ENCODE measurements at places on chromosomes 12 and 14.

DNA sequence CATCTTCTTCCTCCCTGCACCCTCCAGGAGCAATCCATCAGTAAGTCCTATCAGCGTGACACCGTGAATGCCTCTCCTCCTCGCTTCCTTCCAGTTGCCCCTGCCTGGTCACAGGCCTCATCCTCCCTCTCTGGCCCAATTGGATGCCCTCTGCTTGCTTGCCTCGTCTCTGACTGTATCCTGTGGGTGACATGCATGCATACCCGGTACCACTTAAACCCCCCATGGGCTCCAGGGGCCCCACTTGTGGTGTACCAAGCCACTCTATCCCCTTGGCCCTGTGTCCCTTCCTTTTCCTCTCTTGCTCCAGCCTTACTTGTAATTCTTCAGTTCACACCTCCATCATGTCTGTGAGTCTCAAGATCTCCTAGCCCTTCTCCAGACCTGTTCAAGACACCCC lies 106.0 kb upstream of the RTL1 start:
- no peak for DNase-seq

DNA sequence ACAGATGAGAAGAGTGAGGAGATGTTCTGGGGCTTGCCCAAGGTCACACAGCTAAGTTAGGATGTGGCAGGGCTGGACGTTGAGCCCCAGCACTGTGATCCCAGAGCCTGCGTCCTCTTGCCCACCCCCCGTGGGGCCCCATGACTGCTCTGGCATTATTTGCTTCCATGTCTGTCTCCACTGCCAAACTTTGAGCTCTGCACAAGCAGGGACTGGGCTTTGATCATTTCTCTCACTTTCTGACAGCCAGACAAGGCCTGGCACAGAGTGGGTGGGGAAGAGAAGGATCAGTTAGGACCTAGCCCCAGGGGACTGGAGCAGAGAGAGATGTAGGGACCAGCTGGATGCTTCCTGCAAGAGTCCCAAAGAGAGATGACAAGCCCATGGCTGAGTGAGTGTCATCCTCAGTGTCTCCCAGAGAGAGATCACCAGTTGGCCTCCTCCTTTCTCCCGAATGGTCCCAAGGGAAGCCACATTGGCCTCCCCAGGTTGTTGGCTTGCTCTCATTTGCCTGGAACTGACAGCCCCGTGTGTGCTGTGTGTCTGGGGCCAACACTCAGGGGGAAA lies 126.7 kb upstream of the PWP1 start:
- no peak for DNase-seq

DNA sequence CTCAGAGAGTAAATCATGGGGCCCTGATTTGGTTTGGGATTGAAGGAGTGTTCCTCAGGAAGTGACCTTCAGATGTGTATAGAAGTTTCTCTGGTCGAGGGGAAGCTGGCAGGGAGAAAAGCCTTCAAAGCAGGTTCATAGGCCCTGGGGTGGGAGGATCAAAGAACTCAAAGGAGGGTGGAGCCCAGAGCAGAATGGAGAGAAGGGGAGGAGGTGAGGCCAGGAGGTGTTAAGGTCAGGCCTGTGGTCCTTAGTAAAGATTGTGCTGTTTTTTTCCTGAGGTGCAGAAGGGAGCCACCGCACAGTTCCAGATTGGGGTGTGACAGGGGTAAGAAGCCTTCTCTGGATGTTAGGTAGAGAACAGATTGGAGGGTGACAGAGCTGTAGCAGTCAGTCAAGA lies 9.7 kb upstream of the CFAP251 start:
- DNase-seq = no peak

GRCh38 chr12:94702696-94703095 lies 52.3 kb upstream of the TMCC3 start:
- no peak for DNase-seq

DNA sequence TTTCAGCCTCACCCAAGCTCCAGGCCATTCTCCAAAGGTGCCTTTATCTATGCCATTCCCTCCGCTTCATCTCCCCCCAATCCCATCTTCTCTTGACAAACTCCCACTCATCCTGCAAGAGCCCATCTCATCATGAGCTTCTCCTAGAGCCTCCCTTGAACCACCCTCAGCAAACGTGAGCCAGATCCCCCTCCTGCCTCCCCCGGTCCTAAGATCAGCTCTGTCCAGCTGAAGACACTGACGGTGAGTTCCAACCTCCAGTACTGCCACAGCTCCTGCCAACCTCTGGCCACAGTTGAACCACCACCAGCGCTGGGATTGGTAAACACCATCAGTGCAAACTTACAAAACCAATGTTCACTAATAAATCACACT lies 124.6 kb downstream of the BCL11B start:
- DNase-seq = no peak

- DNase-seq = no peak
These were observed 169.8 kb upstream of the PLXNC1 start for GRCh38 chr12:93978553-93978952.

- no peak for DNase-seq
These were observed 465.3 kb downstream of the MDGA2 start for GRCh38 chr14:47210099-47210498.

- DNase-seq = no peak
These were observed 219.7 kb upstream of the TMPO start for GRCh38 chr12:98295681-98296080.

DNA sequence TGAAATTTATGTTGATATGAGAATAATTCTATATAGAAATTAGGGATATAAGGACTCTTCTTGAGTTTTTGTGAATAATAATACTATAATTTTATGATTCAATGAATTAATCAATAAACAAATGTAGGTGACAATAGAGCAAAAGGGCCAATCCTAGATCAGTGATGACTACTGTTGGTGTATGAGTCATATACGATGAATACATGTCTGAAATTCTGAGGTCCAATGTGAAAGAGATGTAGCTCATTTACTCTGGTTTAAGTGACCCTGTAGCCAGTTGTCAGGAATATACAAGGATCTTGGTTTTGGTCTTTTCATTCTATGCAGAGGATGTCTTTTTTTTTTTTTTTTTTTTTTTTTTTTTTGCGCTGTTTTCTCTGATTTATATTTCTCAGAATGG lies 72.1 kb upstream of the RTL1 start:
- no peak for DNase-seq

DNA sequence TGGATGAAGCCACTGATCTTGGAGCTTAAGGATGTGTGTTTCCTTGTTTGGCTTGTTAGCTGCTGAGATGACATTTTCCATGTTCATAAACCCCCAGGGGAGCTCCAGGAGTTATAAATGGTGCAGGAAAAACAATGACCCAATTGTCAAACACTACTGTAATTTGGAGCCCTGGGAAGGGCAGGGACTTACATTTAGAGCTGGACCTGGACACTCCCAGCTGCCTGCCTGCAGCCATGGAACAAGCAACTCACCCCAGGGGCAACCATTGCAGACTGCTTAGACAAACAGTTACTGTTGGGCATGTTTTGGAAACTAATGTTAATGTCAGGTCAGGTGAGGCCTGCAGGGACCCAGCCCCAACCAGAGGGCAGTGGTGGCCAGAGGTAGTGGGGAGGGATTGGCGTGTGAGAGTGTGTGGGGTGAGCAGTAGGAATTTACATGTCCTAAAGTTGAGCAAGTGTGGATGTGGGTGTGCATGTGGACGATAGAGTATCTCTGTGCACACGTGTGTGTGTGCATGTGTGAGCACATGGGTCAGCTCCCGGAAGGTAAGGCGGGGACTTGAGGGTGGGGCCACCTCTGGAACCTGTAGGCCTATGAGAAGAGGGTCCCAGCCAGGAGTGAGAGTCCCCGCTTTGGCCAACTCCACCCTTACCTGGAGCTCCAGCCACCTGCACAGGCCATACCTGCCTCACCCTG lies 86.4 kb upstream of the NOS1 start:
- no peak for DNase-seq

DNA sequence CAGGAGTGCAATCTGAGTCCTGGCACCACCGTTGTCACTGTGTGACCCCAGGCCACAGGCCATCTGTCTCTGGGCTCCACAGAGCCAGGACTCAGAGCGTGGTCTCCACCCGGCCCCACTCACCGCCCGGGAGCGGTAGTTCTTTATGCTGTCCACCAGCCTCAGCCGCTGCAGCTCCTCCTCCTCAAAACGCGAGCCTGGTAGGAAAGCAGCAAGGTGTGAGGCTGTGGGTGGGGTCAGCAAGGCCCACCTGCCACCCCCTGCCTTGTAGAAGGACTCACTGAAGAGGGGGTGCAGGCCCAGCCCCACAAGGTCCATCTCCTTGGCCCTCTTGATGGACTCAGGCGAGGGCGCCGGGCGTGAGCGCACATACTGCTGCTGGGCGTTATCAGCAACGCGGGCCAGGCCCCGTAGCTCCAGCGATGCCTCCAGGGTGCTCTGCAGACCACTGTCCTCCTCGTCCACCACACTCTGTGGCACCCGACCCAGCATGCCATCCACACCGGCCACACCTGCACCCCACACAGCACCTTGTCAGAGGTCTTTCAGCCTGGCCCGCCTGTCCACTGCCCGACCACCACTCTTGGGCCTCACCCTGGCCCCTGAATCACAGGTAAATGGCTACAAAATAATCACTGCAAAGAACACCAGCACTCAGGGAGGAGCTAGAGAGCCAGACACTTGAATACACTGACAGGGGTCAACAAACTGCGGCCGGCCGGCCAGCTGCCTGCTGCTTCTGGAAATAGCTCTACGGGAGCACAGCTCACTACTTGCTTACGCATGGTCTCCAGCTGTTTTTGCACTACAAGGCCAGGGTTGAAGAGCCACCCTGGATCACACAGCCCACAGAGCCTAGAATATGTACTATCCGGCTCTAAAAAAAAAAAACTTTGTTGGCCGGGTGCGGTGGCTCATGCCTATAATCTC lies 16.3 kb downstream of the CFAP73 start:
- no peak for DNase-seq

GRCh38 chr14:21059842-21060613 lies 2.4 kb downstream of the RNASE8 start:
- DNase-seq = no peak

DNA sequence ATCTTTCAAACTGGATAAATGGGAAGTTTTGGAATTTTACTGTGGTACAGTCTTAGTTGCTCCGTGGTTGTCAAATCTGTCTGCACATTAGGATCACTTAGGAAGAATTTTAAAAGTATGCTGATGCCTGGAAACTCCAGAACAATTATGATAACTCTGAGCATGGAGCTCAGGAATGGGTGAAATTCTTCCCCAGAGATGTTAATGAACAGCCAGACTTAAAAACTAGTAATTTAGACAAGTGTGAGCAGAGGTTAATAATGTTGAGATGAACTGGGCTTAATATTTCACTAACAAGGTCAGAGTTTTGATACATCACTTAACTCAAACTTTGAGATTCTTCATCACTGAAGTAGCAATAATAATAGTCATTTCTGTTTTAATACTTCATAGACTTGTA lies 94.5 kb downstream of the NTS start:
- DNase-seq = no peak

- DNase-seq = no peak
These were observed 399 bp upstream of the WASHC4 start for GRCh38 chr12:105107171-105107493.

DNA sequence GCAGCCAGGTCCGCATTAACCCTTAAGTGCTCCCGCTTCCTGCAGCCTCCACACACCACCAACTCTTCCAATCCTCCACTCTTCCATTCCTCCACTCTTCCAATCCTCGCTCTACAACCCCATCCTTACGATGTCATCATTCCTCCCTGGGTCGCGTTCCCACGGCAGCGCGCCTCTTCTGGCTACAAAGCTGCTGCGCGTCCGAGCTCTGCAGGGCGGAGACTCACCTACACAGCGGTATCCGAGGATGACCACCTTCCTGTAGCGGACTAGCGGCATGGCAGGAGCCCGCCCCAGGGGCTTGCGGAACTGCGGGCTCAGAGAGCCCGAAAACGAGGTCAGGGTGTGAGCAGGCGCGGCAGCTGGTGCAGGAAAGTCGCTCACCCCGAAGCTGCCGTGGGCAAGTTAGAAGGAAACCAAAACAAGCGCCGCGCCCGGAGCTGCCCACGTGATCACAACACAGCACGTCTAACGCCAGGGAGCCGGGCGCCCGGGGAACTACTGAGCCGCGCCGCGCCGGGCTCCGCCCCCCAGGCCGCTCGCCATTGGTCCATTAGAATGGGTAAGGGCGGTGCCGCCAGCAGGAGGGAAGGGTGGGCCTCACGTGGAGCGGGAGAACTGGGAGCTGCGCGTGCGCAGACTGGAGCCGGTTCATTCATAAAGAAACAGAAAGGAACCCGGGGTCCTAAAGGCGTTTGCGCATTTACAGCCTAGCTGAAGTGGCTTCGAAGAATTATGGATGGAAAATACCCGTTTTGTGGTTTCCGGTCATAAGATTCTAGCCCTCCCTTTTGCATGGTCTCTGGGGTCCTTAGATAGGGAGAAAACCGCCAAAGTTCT lies at the start of gene RHEBL1:
Gene RHEBL1 (minus strand): TSS at position 473 of the 840 bp plus-strand sequence. CDS start 194 bp downstream, at position 279.
- peak; percentile 98 for DNase-seq

DNA sequence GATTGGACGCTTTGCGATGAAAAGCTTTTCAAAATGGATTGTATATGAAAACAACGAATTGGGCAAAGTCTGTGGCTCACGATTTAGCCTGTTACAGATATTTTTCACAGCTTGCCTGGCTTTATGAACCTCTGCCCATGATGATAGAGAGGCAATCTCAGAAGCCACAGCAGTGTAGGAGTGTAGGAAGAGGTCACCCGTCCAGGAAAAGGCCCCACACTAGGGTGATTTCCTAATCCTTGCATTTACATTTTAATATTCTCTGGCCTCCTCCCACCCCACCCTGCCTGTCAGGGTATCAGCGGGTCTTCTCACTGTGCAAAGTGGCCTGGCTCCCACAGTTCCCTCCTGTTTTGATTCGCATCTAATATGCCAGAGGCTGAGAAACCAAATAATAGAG lies 81.8 kb upstream of the FOXN3 start:
- no peak for DNase-seq

DNA sequence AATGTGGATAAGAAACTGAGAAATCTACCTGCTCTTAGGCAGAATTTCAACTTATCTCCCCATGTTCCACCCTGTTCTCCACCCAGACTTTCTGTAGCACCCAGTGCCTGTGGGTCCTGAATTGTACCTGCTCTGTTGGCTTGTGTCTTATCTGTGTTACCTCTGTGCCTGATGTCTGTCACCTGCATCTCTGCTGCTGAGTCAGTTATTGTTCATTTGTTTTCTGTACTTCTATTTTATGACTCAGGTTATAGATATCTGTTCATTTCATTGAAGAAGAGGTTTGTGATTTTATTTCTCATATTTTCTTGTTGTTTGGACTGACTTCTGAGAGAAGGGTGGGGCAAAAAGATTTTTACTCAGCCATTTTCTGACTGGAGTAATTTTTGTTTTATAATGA lies 11.7 kb downstream of the SOCS4 start:
- DNase-seq = no peak
